Ascending aorta (tissue), 2 donors: ENCODE measurements at places on chromosomes 3 and 15.

GRCh38 chr15:41778521-41778920 is 4.2 kb downstream of the MAPKBP1 start:
- no peak for DNase-seq

DNA sequence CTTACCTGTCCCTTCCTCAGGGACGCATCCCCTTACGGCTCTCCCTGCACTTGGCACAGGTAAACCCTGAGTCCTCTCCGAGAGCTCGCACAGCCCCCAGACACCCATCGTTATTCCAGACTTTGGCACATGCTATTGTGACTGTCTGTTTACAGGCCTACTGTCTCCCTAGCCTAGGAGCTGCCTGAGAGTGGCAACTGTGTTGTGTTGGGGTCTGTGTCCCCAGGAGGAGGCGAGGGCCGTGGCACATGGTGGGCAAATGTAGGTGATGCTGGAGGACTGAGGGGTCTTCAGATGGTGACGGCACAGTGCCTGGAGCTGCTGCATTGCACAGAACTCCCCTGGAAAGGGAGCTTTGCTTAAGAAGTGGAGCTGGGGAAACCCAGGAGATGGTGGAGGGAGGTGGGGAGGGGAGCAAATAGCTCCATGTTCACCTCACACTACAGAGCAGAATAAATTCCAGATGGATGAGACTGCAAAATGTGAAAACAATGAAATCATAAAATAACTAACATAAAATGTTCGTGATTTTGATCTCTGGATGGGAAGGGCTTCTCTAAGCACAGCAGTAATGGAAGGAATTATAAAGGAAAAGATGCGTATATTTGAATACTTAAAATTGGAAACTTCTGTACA is 96.5 kb downstream of the SMAD6 start:
- DNase-seq: no peak

- DNase-seq: no peak
Measured at GRCh38 chr3:188259596-188259995, 105.6 kb downstream of the LPP start.

DNA sequence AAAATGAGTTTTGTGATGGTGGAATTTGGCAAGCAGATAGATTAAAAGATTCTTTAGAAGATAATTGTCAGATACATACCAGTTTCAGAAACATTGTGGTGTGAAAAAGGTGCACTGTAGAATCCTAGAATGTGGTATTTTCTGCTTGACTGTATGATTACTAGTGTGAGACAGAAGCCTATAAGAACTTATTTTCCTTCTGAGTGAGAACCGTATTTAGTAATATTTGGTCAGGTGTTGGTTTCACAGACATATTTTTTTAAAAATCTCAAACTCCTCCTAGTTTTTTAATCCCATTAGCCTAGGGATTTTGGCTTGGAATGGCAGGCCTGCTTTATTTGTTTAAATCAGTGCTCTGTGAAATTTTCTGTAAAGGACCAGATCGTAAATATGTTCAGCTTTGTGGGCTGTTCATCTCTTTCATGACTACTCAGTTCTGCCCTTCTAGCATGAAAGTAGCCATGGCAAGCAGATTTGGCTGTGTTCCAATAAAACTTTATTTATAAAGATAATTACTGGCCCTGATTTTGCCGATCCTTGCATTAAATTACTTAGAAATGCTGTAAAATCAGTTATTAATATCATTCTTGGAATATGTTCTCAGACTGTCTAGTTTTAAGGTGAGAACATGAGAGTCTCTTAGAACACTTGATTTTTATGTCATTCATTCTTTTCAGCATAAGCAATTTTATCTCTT is 205.1 kb downstream of the ITPR1 start:
- DNase-seq: no peak

GRCh38 chr3:144127014-144127413 is 155.4 kb downstream of the DIPK2A start:
- DNase-seq: no peak

GRCh38 chr3:190865828-190866227 is 3.3 kb upstream of the GMNC start:
- no peak for DNase-seq

DNA sequence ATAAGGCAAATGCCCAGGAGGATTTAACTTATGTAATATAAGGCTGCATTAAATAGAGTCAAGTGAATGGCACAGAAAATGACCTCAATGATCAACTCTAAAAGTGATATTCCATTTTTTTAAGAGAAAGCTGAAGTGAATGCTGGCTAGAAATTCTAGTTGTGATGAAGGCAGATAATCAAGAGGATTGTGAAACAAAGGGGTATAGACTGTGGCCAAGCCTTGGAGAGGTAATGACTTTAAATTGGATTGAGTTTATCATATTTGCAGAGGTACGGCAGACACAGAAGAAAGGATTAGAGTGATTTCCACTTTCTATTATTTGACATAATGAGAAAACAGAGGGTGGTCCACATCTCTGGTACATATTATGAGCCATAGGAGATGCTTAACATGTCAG is 269.2 kb downstream of the MECOM start:
- DNase-seq: no peak

GRCh38 chr15:77160562-77161478 is 89.9 kb upstream of the TSPAN3 start:
- DNase-seq: no peak

DNA sequence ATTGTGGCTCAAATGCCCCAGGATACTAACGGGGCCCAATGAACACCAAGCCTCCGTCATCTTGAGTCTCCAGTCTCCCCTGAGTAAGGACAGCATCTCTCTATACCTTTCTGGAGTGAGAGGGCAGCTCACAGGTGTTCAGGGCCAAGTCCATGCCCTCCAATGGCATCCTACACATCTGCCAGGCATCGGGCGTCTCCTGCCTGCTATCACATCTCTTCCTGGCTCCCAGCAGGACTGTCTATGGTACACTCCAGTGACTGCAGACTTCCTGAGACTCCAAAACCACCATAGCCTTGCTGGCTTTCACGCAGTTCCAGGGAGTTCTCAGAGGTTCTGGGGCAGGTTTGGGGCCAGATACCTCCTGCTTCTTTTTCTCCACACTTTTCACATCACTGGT is 28.3 kb downstream of the CX3CR1 start:
- peak; percentile 15 for DNase-seq

GRCh38 chr3:31050296-31050695 is 155.8 kb upstream of the GADL1 start:
- no peak for DNase-seq

- peak; percentile 92 for DNase-seq
Measured at GRCh38 chr3:38453075-38453912, at the start of gene ACVR2B. Gene ACVR2B, plus strand, starts transcription at chr3:38453890. Its CDS starts 433 bp downstream, at chr3:38454323.

- no peak for DNase-seq
Measured at GRCh38 chr3:46888705-46889104, 11.2 kb downstream of the PTH1R start.
